Lung microvascular endothelial cell (primary cell): ENCODE measurements at places on chromosomes 6 and 20. TPM values are rescaled to one million over a fixed set of nuclear protein-coding genes. Genes with fewer than 3 reads are reported as not detected.

Gene NMBR
- total RNA-seq = not detected in 2 replicates

Gene CALHM6
- 1.1 and 2.6 TPM in 2 replicates for total RNA-seq

Gene PXMP4
- total RNA-seq = 3.9 and 4.0 TPM in 2 replicates

Gene OPRM1
- not detected in 2 replicates for total RNA-seq

Gene TCP11
- not detected in 2 replicates for total RNA-seq
